ENCODE measurements at places on chromosomes 4 and X.

DNA sequence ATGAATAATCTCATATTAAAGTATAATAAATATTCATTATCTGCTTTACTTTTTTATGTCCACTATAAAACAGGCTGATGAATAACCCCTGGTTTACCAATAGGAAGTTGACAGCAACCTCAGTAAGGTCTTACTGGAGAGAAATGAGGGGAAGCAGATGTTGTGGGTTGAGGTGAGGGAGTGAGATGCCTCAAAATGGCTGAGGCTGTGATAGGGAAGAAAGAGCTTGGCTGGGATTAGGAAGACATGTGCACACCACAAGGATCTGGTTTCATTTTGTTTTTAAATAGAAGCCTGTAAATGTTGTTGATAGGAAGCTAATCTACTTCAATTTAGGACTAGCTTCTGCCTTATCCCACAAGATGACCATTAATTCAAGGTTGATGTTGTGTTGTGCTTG is 14.4 kb upstream of the CYBB start:
- DNase-seq, result no peak

GRCh38 chr4:4385729-4386295 is 1.1 kb upstream of the NSG1 start:
- DNase-seq, result no peak

DNA sequence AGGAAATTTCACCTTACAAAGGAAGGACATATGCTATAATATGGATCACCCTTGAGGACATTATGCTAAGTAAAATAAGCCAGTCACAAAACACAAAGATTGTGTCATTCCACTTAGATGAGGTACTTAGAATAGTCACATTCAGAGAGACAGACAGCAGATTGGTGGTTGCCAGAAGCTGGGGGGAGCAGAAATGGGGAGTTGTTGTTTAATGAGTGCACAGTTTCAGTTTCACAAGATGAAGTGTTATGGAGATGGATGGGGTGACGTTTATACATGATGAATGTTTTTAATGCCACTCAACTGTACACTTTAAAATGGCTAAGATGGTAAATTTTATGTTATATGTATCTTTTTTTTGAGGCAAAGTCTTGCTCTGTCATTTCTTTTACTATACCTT is 14.8 kb upstream of the SPON2 start:
- DNase-seq, result no peak

DNA sequence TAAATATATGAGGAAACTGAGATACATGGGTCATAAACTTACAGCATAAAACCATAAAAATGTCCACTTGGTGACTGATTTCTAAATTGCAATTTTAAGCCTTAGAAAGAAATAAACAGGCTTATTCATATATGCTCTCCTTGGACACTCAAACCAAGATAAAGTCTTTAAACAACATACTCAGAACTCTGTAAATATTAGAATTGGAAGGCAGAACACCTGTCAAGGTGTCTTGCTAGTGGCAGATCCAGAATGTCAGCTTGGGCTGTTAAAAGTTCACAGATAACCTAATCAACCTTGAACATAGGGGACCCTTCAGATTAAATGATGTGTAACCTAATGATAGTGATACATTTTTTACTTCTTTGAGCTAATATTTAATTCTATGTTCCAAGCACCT is 208.1 kb upstream of the ARSJ start:
- no peak for DNase-seq

DNA sequence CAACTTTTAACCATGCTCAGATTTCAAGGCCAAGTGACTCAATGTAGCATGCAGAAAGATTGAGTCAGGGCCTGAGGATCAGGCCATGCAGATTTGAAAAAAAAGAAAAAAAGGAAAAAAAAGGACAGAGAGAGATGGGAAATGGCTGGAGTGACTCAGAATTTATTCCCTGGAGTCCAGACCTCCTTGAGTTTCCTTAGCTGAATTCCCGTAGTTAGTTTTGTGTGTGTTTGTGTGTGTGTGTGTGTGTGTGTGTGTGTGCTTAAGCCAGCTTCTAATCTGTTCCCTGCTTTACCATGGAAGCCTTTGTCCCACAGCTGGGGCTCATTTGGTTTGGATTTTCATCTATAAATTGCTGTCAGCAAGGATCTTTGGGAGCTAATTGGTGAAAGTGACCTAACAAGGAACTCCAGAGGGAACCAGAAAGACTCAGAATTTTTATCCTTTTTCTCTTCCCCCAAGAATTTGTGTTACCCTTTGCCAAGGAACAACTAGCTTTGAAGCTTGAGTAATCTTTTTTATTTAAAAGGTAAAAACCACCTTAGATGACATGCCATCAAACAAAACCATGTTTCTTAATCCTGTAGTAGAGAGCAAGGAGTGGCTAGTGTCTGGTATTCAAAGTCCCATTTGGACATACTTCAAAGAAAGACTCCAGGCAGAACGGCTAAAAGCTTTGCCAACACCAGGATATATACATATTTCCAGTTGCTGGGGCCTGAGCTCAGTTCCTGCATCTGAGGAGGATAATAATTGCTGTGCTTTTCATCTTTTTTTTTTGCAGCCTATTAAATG is 109.0 kb upstream of the DDIT4L start:
- no peak for DNase-seq

DNA sequence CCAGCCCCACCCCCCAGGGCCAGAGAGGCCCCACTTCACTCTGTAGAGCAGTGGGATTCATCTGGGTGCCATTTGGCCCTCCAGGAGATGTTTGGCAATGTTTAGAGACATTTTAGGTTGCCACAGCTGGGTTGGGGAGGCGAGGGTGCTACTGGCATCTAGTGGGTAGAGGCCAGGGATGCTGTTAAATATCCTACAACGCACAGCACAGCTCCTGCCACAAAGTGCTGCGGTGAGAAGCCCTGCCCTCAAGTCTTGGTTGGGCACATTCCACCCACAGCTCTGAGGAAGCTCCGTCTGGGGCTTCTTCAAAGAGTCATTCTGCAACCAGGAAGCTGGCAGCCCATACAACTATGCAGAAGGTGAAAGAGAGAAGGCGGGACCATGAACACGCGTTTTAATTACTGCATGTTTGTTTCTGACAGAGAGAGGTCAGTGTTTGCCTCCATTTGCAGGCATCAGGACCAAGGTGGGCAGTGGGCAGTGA is 48.1 kb upstream of the FAM9C start:
- DNase-seq, result peak; percentile 63

- DNase-seq, result no peak
These were observed 60.2 kb downstream of the SLC9A7 start for GRCh38 chrX:46698691-46699090.

DNA sequence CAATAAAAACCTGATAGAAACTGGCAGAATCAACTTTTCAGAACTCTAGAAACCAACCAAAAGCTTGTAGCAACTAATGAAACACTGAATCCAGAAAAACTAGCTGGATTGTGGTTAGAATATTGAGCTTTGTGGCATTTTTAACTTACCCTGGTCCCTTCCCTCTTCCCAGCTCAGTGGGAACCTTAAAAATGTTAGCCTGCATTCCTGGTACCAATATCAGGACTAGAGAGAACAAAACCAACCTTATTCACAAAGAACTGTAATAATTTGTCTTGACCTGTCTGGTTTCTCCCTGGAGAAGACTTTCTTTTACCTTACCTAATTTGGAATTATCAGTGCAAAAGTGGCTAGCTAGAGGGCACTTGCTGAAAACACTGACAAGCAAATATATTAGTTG is 21.2 kb downstream of the SH3D19 start:
- DNase-seq, result no peak

GRCh38 chrX:46543441-46543840 is 1.8 kb downstream of the ZNF674 start:
- DNase-seq, result no peak

- DNase-seq, result no peak
These were observed 4.9 kb downstream of the CXCL6 start for GRCh38 chr4:73841243-73841925.

DNA sequence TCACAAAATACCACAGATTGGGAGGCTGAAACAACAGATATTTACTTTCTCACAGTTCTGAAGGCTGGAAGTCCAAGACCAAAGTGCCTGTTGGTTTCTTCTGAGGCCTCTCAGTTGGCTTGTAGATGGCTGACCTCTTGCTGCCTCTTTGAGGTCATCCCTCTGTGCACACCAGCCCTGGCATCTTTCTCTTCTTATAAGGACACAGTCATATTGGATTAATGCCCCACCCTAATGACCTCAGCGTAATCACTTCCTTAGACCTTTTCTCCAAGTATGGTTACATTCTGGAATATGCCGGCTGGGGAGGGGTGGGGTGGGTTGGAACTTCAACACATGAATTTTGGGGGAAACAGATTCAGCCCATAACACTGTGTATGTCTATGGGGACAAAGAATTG is 116.2 kb upstream of the LNX1 start:
- DNase-seq, result no peak

DNA sequence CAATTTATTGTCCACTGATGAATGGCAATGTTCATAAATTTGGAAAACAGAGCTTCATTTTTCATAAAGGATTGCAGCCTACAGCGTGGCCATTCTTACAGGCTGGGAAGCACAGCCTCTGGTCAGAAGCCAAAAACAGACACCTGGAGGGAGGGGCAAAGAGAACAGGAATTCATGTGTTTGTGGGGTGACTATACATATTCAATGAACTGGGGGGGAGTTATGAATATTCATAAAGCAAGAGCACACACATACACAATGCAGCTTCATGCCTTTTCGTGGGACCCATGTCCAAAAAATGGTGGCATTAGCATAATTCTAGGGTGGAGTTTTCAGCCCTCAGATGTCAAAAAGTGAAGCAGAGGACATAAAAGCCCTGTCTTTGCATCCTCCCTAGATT is 173.3 kb downstream of the VEGFC start:
- DNase-seq, result no peak

DNA sequence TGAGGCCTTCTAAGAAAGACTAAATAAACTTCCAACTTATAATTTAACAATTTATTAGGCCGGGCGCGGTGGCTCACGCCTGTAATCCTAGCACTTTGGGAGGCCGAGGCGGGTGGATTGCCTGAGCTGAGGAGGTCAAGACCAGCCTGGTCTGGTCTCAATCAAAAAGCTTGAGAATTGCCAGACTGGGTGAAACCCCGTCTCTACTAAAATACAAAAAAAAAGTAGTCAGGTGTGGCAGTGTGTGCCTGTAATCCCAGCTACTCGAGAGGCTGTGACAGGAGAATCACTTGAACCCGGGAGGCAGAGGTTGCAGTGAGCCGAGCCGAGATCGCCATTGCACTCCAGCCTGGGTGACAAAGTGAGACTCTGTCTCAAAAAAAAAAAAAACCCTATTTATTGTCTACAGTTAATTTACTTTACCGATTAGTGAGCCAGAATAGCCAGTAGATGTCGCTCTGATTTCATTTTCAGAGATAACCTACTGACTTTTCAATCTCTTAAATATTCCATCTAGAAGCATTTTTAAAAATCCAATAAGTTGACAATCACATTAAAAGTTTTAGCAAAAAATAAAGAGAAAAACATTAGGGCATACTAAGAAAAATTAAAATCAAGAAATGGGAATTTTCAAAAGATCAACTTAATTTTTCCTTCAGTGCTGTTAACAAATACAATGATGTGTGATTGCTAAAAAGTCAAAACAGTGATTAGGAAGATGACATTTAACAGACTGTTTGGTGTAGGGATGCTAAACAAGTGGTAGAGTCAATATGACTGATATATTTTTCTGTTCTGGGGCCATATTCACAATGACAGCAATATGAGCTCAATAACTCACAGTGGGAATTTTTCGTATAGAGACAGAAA is 4.3 kb upstream of the SHROOM3 start:
- no peak for DNase-seq

DNA sequence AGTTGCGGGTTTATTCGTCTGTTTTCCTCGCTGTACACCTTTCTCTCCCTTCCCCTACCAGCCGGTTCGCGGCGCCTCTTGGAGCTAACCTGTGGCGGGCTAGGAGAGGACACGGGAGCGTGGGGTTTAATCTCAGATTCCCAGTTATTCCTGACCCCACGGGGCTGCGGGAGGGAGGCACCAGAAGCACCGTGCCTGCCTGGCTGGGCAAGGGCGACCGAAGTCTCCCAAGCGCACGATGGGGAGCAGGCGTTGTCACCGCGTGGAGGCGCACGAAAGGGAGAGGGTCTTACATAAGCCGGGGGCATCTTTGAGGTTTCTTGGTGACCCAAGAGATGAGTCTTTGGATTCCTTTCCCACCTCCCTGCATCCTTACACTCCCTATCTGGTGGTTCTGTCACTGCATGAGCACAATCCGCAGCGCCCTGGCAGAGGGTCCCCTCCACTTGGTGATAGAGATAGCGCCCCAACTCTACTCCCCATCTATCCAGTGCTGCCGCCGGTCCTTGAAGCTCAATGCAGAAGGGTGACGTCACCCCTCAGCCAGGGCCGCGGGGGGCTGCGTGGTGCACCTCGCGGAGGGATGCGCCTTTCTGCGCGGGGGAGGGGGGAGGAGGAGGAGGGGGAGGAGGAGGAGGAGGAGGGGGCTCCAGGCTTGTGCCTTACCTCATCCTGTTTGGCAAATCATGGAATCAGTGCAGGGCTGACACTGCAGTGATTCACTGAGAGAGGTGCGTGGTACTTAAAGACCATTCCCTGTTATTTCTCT is 793 bp downstream of the TSPAN7 start:
- DNase-seq, result peak; percentile 46

GRCh38 chr4:6504900-6505496 is 32.6 kb upstream of the PPP2R2C start:
- no peak for DNase-seq

- DNase-seq, result no peak
These were observed 222.3 kb downstream of the CPE start for GRCh38 chr4:165600959-165601683.

- DNase-seq, result no peak
These were observed 199.3 kb upstream of the GRID2 start for GRCh38 chr4:92104506-92104905.

- no peak for DNase-seq
These were observed 154.9 kb downstream of the FRMPD4 start for GRCh38 chrX:12292996-12293765.

GRCh38 chrX:2614911-2615310 is 76.2 kb upstream of the CD99 start:
- no peak for DNase-seq

- no peak for DNase-seq
These were observed 161.3 kb upstream of the USP38 start for GRCh38 chr4:143023239-143023918.

DNA sequence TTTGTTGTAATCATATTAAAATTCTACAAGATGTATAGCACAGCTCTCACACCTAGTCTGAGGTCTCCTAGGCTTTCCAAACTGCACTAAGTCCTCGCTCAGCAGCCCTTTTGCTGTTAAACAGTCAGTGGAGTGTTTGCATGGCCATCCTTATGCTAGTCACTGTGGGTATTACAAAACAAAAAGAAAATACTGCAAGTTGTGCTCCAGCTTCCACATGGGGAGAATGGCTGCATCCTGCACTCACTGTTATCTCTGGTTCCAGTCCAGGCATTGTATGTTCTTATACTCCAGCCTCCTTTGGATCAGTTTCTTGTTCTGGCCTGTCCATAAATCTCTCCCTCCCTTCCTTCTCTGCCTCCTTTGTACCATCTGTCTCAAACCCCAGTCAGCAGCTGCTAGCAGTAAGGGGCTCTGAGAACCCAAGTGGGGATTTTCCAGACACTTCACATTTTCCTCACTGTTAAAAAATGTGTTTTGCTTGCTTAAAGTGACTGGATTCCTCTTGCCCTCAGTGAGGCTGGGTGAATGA is 38.5 kb upstream of the BMP15 start:
- DNase-seq, result no peak

Measured in mucosa of descending colon (tissue), 3 donors.